ENCODE measurements at places on chromosomes 5 and 9. TPM values are rescaled to one million over a fixed set of nuclear protein-coding genes. Genes with fewer than 3 reads are reported as not detected.

- peak; percentile 88 for DNase-seq
Observed at GRCh38 chr9:80320480-80320879, 748.7 kb downstream of the TLE4 start.

- DNase-seq, result no peak
Observed at GRCh38 chr5:79954620-79955019, 36.4 kb downstream of the MTX3 start.

PCDHGA3 gene
- total RNA-seq, result 0.57 TPM

GRCh38 chr5:74966141-74967026 lies 86.0 kb downstream of the GCNT4 start:
- no peak for DNase-seq

CAVIN4 gene
- total RNA-seq, result 5.2 TPM

DNA sequence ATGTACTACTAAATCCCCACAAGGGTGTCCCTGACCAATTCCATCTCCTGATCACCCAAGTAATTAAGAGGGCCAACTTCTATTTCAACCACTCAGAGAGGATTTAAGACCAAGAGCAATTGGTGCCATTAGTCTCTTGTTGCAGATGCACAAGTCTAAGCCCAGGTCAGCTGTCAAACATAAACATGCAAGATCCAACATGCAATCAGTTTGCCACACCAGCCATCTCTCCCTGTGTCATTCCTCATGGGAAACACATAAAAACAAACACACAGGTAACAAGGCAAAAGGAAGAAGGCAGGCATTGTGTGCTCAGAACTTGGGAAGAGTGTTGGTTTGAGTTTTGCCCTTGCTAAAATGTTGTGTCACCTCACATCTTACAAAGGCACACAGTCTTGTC lies 139.2 kb downstream of the SPOCK1 start:
- no peak for DNase-seq

DNA sequence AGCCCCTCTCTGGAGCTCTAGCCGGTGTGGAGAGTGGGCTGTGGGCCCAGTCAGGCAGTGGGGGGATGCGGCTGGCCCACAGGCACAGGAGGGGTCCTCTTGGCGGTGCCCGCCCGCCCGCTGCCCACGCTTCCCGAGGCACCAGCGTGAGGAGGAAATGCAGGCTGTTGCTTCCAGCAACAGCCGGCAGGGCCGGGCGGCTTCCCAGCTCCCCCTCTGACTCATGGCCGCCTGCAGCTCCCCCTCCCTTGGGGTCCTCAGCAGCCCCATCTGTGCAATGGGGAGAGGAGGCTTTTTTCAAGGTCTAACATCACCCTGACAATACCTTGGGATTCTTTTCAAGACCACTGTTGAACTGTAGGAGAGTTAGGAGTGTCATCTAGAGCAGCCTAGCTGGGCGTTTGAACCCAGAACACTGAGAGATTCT lies 10.4 kb downstream of the CXXC5 start:
- DNase-seq, result peak; percentile 82

DNA sequence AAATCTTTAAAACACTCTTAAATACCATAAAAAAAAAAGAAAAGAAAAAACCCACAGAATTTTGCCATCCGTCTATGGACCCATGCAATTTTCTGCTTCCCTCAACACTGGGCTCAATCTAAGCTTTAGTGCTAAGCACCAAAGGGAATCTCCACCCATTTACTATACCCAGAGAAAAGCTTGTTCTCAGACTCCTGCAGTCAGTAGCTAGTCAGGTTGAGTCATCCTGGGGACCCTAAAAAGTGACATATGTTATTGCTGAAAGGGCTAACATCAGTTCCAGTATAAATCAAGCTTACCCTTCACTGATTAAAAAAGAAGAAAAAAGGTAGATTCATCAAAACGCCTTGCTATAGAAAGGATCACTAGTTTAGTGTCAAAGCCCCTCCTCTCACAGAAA lies 177.6 kb downstream of the MUSK start:
- DNase-seq, result no peak

MYOT gene
- total RNA-seq, result not detected

DNA sequence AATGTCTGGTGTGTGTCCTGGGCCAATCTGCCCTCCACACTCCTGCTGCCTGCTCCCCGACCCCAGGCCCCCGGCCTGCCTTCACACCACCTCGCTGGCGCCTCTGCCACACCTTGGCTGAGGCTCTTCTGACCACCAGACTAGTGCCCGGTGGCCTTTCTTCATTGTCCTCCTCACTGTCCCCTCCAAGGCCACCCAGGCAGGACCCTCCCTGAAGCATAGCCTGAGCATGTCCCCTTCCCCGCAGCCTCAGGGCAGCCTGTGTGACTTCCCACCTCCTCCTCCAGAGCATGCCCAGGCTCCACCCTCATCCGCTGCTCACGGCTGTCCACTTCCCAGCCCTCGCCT lies 154.6 kb downstream of the OLFM1 start:
- no peak for DNase-seq

DNA sequence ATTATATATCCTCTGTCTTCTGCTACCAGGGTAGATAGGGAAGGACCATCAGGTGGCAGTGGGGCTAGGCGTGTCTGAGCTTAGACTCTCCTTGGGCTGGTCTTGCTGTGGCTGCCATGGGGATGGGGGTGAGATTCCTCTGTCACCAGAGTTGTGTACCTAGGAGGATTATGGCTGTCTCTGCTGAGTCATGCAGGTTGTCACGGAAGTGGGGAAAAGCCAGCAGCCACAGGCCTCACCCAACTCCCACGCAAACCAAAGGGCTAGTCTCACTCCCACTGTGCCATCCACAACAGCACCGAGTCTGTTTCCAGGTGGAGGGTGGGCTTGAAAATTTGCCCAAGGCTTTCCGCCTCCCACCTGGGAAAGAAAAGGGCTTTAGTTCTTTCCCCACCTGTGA lies 476.1 kb downstream of the CYLC2 start:
- no peak for DNase-seq

DNA sequence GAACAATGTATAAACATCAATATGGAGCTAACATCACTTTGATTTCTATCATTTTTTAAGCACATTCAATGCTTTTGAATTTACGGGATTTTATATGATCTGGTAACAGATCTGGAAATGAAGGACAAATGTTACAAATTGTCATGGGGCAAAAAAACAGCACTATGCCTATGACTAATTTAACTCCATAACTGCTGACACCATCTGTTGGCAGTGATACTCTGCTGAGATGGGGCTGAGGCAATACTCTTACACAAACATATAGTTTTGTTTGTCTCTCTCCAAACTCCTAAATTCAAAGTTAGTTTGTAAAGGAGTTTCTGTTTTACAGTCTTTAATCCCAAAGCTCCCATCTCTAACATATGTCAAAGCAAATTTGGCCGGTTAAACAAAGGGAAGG lies 132.5 kb upstream of the FER start:
- peak; percentile 40 for DNase-seq

GRCh38 chr5:80193401-80193800 lies 62.4 kb downstream of the SERINC5 start:
- no peak for DNase-seq

GRCh38 chr5:67364381-67364970 lies 167.9 kb upstream of the CD180 start:
- no peak for DNase-seq

OTP gene
- not detected for total RNA-seq

GRCh38 chr5:164002214-164002613 lies 496.8 kb downstream of the MAT2B start:
- DNase-seq, result no peak

UGT3A1 gene
- not detected for total RNA-seq

FSD1L gene
- 2.1 TPM for total RNA-seq

DNA sequence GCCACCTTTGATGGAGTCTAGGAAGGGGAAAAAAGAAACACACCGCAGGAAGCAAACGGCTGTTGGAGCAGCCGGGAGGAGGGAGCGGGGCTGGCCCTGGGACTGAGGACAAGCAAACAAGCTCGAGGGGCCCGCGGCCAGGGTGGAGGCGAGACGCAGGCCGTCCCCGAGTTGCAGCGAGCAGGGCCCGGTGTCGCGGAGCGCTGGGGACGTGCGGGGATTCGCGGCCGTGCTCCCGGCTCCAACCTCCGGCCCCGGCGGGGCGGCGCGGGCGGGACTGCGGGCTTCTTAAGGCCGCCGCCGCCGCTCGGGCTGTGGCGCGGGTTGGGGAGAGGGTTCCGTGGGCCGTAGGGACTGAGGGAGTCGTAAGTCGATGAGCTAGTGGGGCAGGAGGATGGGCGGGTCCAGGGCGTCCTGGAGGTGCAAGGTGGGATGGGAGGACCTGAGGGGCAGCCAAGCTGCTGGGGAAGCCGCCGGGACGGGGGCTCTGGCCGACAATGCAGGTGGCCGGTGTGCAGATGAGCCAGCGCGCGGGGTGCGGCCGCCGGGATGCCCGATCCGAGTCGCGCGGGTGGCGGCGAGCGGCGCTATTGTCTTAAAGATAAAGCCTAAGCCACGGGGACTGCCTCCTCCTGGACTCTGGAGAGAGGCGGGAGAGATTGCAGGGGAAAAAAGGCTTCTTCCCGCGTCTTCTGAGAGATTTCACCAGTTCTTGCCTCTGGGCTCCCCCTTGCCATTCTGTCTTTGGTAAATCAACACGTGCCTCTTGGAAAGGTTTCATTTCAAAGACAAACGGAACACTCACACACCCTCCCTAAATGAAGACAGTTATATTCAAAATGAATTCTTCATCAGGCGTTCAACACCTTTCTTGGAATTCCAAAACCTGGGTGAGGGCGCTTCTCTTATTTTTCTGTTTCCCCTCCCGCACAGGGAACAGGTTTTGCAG lies 1.6 kb upstream of the HAPLN1 start:
- DNase-seq, result peak; percentile 76

- no peak for DNase-seq
Observed at GRCh38 chr9:115456515-115456914, 338.6 kb upstream of the TNC start.

TRMT10B gene
- total RNA-seq, result 2.0 TPM

Measured in LHCN-M2 (cell line).